ENCODE measurements at places on chromosomes 16 and 17. TPM values are rescaled to one million over a fixed set of nuclear protein-coding genes. Genes with fewer than 3 reads are reported as not detected.
A peak's percentile ranks its signal among the peaks of the same experiment; 100 is the strongest.

- H3K4me1 ChIP-seq: no peaks in the 10 kb centered on the region
- peaks cover 21% of the 10 kb centered on the region for H3K27me3 ChIP-seq
- H3K4me3 ChIP-seq: no peak overlapping the region
- H3K36me3 ChIP-seq: no peaks in the 10 kb centered on the region
Observed at GRCh38 chr17:77530591-77530990, 389.8 kb downstream of the SEC14L1 start.

- DNase-seq: peak; percentile 87
- H3K4me3 ChIP-seq: peak within 1 kb of the TSS; percentile 89
- peaks cover 6% of the 10 kb centered on the region for H3K27me3 ChIP-seq
- peak within 1 kb of the TSS; percentile 86 for H3K27ac ChIP-seq
- H3K36me3 ChIP-seq: peaks cover 39% of the 10 kb centered on the region
- H3K4me1 ChIP-seq: peaks cover 67% of the 10 kb centered on the region
Observed at GRCh38 chr16:29811896-29812665, at the start of gene PRRT2. Gene PRRT2, plus strand, starts transcription at chr16:29812193. Its CDS starts 862 bp downstream, at chr16:29813055.

- H3K4me1 ChIP-seq: no peaks in the 10 kb centered on the region
- no peak overlapping the region for H3K4me3 ChIP-seq
- no peaks in the 10 kb centered on the region for H3K36me3 ChIP-seq
- DNase-seq: no peak
- no peaks in the 10 kb centered on the region for H3K27me3 ChIP-seq
Observed at GRCh38 chr16:54159490-54160080, 127.0 kb downstream of the IRX3 start.

Gene MEOX1
- total RNA-seq: 0.50 TPM
